ENCODE measurements at places on chromosomes 4 and X.

DNA sequence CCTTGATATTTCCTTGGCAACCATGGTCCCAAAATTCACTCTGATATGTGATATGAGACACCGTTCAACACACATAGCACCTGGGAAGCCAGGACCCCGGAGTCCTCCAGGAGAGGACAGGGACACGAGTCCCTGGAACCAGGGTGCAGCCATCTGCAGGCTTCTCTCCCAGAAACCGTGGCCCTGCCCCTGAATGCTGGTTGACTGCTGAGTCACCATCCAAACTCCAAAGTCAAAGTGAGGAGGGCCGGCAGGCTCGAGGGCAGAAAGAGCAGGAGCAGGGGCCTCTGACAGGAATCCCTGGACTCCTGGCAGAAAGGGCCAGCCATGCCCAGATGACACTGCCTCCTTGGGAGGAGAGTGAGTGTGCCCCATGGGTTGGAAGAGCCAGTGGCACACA is 6.9 kb upstream of the PNMA6A start:
- no peak for DNase-seq

DNA sequence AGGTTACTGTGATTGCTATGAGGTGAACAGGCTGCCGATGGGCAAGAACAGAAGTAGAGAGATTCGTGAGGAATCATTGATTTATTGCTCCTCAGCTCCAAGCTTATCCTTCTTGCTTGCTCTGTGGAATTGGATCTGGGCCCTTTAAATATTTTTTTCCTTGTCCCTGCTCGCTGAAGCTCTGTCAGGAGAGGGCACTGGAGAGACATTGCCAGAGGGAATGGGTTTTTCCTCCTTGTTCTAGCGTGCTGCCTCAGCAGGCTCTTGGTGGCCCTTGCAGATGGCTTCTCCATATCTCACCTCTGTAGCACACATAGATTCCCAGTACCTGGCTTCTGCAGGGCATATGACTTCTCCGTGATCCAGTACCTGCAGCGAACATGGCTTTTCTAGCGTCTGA is 67.4 kb downstream of the CNGA2 start:
- DNase-seq, result no peak

DNA sequence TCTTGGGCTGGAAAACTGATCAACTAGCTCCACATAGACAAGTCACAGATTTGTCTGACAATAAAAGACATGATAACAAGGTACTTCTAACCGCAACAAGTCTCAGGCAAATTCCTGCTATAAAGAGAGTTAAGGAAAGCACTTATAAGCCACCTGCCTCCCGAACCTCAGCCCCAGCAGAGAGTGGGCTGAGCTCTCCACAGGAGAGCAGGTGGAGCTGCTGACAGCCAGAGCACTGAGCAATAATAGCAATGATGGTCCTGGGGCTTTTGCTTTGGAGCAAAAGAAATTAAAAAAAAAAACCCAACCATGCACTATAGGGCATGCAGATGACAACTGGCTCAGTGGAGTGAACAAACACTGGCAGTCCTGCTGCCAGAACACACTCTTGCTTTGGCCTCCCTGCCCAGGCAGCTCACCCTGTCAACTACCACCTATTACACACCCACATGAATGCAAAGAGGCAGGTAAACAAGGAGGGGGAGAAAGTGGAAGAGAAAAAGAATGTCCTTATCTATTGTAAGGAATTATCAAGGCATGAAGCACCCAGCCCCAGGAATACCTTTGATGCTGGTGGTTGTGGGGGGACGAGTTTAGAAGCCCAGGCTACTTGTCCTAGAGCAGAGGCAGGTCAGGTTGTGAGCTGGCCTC is 135.8 kb upstream of the DGKK start:
- no peak for DNase-seq

GRCh38 chrX:123809854-123810375 is 49.9 kb upstream of the XIAP start:
- DNase-seq, result no peak

DNA sequence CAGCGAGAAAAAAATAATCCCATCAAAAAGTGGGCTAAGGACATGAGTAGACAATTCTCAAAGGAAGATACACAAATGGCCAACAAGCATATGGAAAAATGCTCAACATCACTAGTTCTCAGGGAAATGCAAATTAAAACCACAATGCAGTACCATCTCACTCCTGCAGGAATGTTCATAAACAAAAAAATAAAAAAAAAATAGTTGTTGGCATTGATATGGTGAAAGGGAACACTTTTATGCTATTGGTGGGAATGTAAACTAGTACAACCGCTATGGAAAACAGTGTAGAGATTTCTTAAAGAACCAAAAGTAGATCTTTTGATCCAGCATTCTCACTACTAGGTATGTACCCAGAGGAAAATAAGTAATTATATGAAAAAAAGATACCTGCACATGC is 508.3 kb upstream of the MAGEB2 start:
- DNase-seq, result no peak

- no peak for DNase-seq
Measured at GRCh38 chrX:120115438-120115963, at the start of gene RHOXF1. Gene RHOXF1, minus strand, starts transcription at chrX:120115913. Its CDS starts 51 bp downstream, at chrX:120115862.

- DNase-seq, result no peak
Measured at GRCh38 chr4:80709082-80709869, 321.2 kb upstream of the BMP3 start.

DNA sequence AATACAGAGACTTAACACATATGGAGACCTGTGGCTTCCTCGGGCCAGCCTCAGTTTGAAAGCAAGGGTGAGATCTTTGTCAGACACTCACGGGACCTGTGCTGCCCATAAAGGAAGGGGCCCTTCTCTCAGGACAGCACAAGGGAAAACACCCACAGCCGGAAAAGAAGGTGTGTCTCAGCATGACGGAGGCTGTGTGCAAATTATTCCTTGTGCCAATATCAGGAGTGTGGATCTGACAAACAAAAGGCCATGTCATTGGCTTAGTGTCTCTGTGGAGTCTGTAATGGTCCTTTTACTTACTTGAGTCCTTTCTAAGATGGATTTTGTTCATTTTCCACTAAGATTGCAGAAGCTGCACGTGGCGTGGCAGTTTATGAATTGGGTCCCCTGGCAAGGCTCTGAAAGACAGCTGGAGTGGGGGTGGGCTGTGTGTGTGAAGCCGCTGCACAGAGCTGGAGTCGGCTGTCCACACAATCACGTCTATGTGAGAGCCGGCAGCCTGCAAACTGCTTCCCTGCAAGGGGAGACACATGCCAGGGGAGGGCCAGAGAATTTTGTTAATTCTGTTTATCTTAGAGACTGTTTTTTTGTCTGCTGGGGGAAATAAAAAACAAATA is 1.9 kb downstream of the ENPP6 start:
- DNase-seq, result no peak

GRCh38 chr4:103853627-103854026 is 133.8 kb upstream of the TACR3 start:
- DNase-seq, result no peak

Data from activated CD8-positive, alpha-beta T cell treated with anti-CD3 and anti-CD28 coated beads, Interleukin-2, amount 10 ng/mL, durations not matched to agents 7 days and 5 days (primary cell).